ENCODE measurements at places on chromosomes 13 and 19.

GRCh38 chr13:41601718-41602445 lies 144.5 kb downstream of the RGCC start:
- DNase-seq = no peak

GRCh38 chr13:39965309-39965708 lies 309.8 kb downstream of the COG6 start:
- no peak for DNase-seq

GRCh38 chr13:35557475-35557874 lies 81.0 kb upstream of the MAB21L1 start:
- no peak for DNase-seq

DNA sequence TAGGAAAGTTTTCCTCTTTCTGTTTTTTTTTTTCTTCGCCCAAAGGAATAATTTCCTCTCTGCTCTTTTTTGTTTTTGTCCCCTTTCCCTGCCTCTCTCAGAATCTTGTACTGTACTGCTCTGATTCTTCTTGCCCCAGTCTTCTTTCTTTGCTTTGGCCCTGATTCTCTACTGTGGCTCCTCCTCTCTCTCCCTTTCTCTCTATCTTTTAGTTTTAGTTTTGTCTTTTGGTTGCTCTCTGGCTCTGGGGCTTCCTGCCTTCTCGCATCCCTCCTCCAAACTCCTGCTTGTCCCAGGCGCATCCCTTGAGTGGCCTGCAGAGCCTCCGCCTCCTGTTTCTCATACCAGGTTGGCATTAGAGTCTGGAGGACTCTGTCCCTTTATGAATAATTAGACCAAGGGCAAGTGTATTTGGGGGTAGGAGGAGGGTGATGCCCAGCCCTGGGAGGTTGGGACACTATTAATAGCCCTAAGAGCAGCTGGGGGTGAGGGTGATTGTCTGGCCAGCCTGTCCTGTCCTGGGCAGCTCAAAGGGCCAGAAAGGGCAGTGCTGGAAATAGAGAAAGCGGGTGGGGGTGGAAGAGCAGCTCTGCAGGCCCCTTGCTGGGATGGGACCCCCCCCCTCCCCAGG lies 39.1 kb downstream of the LYL1 start:
- DNase-seq = no peak

- no peak for DNase-seq
Measured at GRCh38 chr19:29978080-29978479, 36.0 kb downstream of the URI1 start.

- no peak for DNase-seq
Measured at GRCh38 chr19:55901369-55902079, 30.6 kb downstream of the NLRP13 start.

DNA sequence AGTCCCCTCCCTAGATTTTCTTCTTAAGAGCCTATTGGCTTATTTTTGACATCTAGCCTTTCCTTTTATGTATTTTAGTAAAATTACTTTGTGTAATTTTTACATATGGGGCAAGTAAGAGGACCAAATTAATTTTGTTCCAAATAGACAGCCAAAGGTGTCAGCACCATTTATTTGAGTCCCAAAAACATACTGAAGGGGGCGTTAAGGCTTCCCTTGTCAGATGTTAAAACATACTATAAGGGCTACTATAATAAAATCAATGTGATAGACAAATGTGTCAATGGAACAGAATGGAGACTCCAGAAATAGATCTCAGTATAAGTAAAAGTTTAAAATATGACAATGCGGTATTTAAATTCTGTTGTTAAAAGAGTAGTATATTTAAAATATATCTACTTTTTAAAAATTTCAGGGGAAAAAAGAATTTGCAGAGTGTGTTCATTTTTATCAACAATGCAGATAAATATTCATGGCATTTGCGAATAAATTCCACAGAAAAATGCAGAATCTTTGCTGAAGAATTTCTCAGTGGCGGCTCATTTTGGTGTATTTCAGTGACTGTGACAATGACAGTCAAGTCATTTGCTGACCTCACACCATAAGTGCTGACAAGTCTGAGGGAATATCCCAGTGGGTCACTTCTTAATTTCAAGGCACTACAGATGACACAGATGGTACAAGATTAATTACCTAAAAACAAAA lies 133.7 kb downstream of the MTUS2 start:
- no peak for DNase-seq

DNA sequence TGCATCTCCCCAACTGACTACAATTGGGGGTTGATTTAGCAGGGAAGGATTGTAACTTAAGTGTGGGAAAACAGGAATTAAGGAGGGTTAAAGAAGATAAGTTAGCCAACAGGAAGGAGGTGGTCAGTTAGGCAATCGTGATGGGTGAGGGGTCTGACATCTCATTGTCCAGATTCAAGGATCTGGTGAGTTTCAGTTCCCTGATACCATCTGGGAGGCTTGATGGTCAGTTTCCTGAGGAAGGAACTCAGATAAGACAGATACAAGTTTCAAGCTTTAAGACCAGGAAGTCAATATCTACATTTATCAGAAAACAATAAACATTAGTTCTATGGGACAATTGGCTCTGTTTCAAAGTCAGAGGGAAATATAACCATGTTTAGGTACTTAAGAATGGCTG lies 601.8 kb downstream of the SLITRK6 start:
- DNase-seq = no peak
